A549 treated with dexamethasone at 1 μM for 4 hours (cell line): ENCODE measurements at places on chromosomes 5 and 9. TPM values are rescaled to one million over a fixed set of nuclear protein-coding genes. Genes with fewer than 3 reads are reported as not detected.

Gene GABRP
- not detected in 5 replicates for total RNA-seq

Gene TGFBI
- 1,392 to 2,102 TPM (median 1,727 TPM) in 5 replicates for total RNA-seq

Gene SLC46A2
- not detected in 5 replicates for total RNA-seq

Gene RELL2
- total RNA-seq = 3.0 to 4.2 TPM (median 3.8 TPM) in 5 replicates

Gene IFNB1
- 0.10 TPM in 1 of 5 replicates, not detected in the others for total RNA-seq
